ENCODE measurements at places on chromosomes 4 and X. TPM values are rescaled to one million over a fixed set of nuclear protein-coding genes. Genes with fewer than 3 reads are reported as not detected.

- DNase-seq = no peak
Measured at GRCh38 chr4:4311193-4311592, 21.1 kb downstream of the ZBTB49 start.

Gene AKAP14
- not detected for total RNA-seq

Gene MAP3K15
- not detected for total RNA-seq

Gene NUDT10
- total RNA-seq = 4.6 TPM

GRCh38 chr4:30920043-30920442, 199.9 kb downstream of the PCDH7 start:
- DNase-seq = no peak

DNA sequence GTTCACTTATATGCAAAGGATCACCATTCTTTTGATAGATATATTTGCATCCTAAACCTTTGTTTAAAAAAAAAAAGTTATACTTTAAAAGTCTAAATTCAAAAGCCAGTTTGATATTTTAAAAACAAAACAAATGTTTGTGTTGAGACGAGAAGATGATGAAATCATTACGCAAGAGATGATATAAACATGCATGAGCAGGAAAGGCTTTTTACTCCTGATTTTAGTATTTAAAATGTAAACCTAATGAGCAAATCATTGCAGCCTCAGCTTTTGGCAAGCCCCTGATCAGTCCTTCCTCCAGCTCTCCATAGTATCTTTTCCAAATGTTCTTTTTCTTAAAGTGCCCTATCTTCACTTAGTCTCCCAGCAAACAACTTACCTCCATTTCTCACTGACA, 115.6 kb downstream of the ARAP2 start:
- no peak for DNase-seq

GRCh38 chrX:155966876-155967275, 30.6 kb upstream of the IL9R start:
- DNase-seq = no peak
